Vagina (tissue), 2 donors: ENCODE measurements at places on chromosomes 11 and 22.

DNA sequence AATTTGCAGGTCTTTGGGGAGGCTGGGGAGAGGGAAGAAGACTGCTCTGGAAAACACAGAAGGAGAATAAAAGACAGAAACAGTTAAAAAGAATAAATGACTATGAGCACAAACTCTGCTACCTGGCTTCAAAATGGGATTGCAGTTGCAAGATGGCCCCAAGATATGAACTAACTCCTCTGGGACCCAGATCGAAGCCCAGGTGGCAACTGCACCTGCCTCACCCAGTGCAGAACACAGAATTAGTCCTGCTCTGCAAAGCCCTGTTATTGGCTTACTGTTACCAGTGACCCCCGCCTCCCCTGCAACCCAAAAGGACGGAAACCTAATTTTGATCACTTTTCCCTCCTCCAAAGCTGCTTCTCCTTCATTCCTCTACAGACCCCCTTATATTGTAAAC, 35.9 kb upstream of the POU2AF1 start:
- no peak for DNase-seq

- no peak for DNase-seq
Measured at GRCh38 chr22:41334951-41335635, 33.8 kb downstream of the ZC3H7B start.

DNA sequence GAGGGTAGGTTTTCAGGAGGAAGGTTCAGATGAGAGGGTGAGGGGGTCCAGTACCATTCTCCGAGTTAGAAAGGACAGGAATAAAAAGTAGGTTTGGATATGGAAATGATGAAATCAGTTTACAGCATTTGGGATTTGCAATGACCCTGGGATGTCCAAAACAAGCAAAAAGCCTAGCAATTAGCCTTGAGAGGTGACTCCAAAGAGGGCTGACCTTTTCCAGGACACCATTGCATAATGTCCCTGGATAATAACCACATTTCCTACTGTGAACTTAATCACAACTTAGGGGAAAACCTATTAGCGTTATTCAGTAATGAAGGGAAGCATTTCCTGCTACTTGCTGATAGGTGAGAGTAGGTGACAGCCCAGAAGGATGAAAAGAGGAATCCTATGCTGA, 101.4 kb upstream of the ARHGAP42 start:
- DNase-seq = no peak

DNA sequence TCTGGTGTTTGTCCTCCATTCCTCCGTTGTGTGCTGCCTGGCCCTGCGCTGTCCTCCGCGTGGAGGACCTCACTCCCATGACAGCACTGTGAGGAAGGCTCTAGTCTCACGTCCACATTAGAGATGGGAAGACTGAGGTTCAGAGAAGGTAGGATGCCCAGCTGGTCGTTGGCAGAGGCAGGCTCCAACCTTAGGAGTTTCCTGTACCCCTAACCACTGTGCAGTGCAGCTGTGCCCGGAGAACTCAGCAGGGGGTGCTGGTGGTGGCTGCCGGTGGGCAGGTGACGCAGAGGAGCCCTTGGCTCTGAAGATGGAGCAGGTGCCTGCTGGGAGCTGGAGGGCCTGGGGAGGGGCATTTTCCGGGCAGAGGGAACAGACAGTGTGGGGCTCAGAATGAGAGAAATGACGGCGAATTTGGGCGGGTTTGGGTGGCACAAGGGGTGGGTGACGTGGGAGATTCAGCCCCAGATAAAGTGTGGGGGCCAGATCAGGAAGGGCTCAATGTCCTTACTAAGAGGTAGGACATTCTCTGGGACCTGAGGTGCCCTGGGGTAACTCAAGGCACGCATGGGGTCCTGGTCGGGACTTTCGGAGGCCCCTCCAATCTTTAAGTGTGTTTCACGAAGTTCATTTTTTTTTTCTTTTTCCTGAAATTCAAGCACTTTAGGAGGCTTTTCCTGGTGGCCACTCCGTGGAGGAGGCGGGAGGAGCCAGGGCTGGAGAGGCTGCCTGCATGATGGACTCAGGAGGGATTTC, 535.0 kb downstream of the TBC1D22A start:
- peak; percentile 58 for DNase-seq
